ENCODE measurements at places on chromosomes 16 and 17. TPM values are rescaled to one million over a fixed set of nuclear protein-coding genes. Genes with fewer than 3 reads are reported as not detected.

- no peak for DNase-seq
Observed at GRCh38 chr16:20620770-20621169, 44.6 kb upstream of the ACSM2B start.

DNA sequence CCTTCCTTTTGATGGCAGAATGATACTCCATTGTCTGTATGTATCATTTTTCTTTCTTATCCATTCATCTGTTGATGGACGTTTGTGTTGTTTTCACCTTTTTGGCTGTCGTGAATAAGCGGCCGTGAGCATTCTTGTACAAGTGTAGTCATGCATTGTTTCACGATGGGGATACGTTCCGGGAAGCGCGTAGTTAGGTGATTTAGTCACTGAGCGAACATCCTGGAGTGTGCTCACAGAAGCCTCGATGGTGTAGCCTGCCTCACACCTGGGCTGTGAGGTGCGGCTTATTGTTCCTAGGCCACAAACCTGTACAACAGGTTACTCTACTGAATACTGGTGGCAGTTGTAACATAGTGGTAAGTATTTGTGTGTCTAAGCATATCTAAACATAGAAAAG is 136.5 kb downstream of the CMIP start:
- no peak for DNase-seq

DNA sequence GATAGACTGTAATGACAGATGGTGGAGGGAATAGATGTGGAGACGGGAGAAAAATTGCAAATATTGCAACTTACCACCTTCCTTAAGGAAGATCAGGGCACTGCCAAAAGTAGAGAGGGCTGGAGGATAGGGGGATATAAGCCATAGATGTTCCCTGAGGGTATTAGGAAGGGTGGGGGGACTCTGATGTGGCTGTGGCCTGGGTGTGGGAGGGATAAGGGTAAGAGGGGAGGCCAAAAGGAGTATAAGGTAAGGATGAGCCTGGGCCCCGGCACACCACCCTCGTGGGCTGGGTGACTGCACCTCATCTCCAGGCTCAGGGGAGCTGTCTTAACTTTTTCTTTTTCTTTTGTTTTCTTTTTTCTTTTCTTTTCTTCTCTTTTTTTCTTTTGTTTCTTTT is 30.6 kb upstream of the BRD7 start:
- no peak for DNase-seq

- DNase-seq = no peak
Observed at GRCh38 chr16:4116325-4117249, at the start of gene ADCY9. ADCY9 (minus strand) TSS chr16:4116442; CDS start chr16:4115442, 1,000 bp downstream.

NUDT16L1 gene
- total RNA-seq = 17.1 TPM

DNA sequence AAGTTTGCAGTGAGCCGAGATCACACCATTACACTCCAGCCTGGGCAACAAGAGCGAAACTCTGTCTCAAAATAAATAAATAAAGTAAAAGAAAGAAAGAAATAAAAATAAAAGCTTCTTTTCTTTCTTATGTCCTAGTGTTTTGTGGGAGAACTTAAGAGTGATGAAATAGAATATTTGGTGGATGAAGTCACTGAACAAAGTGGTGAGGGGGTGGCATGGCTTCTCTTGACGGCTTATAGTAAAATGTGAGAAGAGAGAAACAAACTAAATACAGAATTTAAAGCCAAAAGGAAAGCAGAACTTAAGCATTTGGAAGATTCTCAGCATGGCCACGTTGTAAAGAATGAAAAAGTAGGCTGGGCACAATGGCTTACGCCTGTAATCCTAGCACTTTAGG is 15.3 kb downstream of the SGF29 start:
- DNase-seq = no peak

GRCh38 chr16:3458278-3458851 is 14.9 kb downstream of the NAA60 start:
- DNase-seq = no peak

TRPV3 gene
- 0.88 TPM for total RNA-seq

BEAN1 gene
- total RNA-seq = 1.3 TPM

DNA sequence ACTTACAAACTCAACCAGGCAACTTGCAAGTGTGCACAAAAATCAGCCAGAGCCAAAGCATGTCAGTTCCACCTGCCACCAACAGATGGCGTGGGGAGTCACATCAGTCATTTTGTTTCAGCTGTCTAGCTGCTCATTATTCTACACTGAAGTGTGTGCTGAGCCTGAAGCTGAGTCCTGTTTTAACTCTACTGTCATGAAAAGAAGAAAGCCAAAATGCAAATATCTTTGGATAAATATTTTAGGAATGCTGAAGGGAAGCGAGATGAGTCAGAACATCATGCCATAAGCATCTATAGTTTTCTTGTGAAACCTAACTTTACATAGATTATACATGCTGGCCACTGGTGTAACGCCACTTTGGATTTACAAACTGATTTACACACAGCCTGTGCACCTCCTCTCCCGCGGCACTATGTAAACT is 172.6 kb downstream of the CDK5R1 start:
- peak; percentile 64 for DNase-seq

DNA sequence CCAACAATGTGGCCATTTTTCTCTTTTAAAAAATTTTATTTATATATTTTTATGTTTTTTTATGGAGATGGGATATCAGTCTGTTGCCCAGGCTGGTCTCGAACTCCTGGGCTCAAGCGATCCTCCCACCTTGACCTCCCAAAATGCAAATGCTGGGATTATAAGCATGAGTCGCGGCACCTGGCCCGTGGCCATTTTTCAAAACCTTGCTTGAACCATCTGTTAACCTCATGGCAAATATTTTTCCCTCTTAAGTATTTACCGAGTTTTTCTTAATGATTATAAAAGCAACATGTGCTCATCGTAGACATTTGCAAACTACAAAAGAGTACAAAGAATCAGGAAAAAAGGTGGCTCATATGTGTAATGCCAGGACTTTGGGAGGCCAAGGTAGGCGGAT is 127.6 kb downstream of the ABCC6 start:
- no peak for DNase-seq

DNA sequence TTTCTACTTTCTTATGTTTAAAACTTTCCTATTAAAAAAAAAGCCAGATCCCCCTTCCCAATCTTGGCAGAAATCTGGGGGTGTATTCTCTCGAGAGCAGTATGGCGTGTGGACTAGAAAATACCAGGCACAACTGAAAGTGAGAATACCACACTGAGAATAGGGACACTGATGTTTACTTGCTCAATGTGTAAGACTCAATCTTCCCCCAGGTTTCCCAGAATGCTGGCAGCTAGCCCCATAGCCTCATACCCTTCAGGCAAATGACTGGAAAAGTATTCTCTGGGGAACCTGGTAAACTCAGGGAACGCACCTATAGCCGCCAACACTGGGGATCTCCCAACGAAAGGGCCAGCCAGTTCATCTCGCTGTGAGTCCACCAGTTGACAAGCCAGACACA is 15.3 kb downstream of the ZZEF1 start:
- DNase-seq = no peak

GRCh38 chr17:72884066-72884465 is 208.4 kb downstream of the SLC39A11 start:
- DNase-seq = no peak

GRCh38 chr16:1051446-1051845 is 21.1 kb upstream of the SSTR5 start:
- DNase-seq = no peak

DNA sequence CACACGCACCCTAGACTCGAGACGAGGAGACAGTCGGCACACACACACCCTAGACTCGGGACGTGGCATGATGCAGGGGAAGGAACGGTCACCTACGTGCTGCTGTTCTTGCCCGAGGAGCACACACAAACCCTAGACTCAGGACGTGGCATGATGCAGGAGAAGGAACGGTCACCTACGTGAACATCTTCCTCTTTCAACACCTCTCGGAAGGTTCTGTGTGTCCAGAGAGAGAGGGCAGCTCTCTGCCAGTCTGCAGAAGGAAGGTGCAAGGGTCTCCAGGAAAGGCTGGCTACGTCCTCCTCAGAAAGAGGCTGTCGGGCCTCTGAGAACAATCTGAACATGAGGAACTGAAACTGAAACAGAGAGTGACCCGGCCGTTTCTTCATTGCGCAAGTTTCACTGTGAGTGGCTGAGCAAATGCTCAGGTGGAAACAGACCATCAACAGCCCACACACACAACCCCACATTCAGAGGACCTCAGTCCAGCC is 43.4 kb downstream of the ZNF276 start:
- DNase-seq = no peak

Measured in omental fat pad (tissue), 4 donors.